ENCODE measurements at places on chromosomes 7 and 10. TPM values are rescaled to one million over a fixed set of nuclear protein-coding genes. Genes with fewer than 3 reads are reported as not detected.

FAM237B gene
- not detected for total RNA-seq

FGFR2 gene
- 25.6 TPM for total RNA-seq

PIP gene
- not detected for total RNA-seq

C10orf53 gene
- total RNA-seq: not detected

GRCh38 chr7:28815369-28815927 lies 142.7 kb downstream of the TRIL start:
- H3K27ac ChIP-seq: no peak overlapping the region
- DNase-seq: no peak
- no peaks in the 10 kb centered on the region for H3K27me3 ChIP-seq
- H3K4me3 ChIP-seq: no peak overlapping the region
- no peaks in the 10 kb centered on the region for H3K4me1 ChIP-seq

GRCh38 chr7:128841921-128842673 lies 11.9 kb downstream of the FLNC start:
- peak; percentile 53 for DNase-seq
- H3K27ac ChIP-seq: no peak overlapping the region
- no peaks in the 10 kb centered on the region for H3K27me3 ChIP-seq

DNA sequence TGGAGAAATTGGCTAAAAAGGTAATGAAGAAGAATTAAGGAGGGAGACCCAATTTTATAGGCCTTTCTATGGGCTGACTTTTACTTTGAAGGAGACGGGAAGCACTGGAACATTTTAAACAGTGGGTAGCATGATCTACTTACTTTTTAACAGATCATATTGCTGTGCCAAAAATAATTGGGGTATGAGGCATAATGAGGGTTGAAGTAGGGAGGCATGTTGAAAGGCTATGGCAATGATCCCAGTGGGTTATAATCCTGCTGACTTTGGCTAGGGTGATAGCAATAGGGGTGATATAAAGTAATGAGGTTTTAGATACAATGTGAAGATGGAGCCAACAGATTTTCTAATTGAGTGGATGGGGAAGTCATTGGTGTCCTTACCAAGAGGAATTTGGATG lies 73.2 kb downstream of the GPR37 start:
- H3K27ac ChIP-seq: no peak overlapping the region
- no peaks in the 10 kb centered on the region for H3K27me3 ChIP-seq
- H3K36me3 ChIP-seq: no peaks in the 10 kb centered on the region
- no peak overlapping the region for H3K4me3 ChIP-seq
- DNase-seq: no peak
- no peaks in the 10 kb centered on the region for H3K4me1 ChIP-seq

DNA sequence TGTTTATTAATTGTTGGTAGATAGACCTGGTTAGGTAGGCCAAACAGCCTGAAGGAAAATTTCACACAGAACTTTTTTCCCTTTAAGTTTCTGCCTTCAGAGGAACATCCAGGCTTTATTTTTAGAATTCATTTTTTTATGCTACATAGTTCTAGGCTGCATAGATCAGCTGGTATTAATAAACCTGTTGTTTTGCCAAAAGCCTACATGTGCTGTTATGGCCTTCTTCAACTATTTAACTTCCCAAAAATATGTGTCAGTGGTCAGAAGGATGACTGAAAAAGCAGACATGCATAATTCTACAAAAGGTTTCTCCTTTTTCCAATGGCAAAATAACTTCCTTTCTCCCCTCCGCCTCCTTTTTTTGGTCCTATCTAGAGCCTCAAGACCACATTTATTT lies 303.0 kb upstream of the DKK1 start:
- H3K27ac ChIP-seq: no peak overlapping the region
- DNase-seq: no peak
- H3K27me3 ChIP-seq: no peaks in the 10 kb centered on the region

- H3K4me3 ChIP-seq: no peak overlapping the region
- no peaks in the 10 kb centered on the region for H3K4me1 ChIP-seq
- H3K36me3 ChIP-seq: no peaks in the 10 kb centered on the region
- no peak for DNase-seq
These were observed 96.8 kb downstream of the CYTH3 start for GRCh38 chr7:6175645-6176044.

- H3K4me1 ChIP-seq: no peaks in the 10 kb centered on the region
- H3K27ac ChIP-seq: no peak within 1 kb of the TSS
- H3K36me3 ChIP-seq: no peaks in the 10 kb centered on the region
- H3K4me3 ChIP-seq: no peak within 1 kb of the TSS
- H3K27me3 ChIP-seq: no peaks in the 10 kb centered on the region
These were observed at the start of gene NOBOX for GRCh38 chr7:144403649-144404061. Gene NOBOX (minus strand): TSS chr7:144403693.

- H3K4me3 ChIP-seq: no peak overlapping the region
- no peak for DNase-seq
- H3K27me3 ChIP-seq: no peaks in the 10 kb centered on the region
- H3K4me1 ChIP-seq: no peaks in the 10 kb centered on the region
These were observed 18.5 kb upstream of the PLEKHS1 start for GRCh38 chr10:113732966-113733365.

- H3K4me3 ChIP-seq: peak overlapping the region; percentile 90
- no peak for DNase-seq
- H3K36me3 ChIP-seq: no peaks in the 10 kb centered on the region
- H3K4me1 ChIP-seq: peaks cover 6% of the 10 kb centered on the region
These were observed 503 bp upstream of the TRIP6 start for GRCh38 chr7:100866729-100867039.

DNA sequence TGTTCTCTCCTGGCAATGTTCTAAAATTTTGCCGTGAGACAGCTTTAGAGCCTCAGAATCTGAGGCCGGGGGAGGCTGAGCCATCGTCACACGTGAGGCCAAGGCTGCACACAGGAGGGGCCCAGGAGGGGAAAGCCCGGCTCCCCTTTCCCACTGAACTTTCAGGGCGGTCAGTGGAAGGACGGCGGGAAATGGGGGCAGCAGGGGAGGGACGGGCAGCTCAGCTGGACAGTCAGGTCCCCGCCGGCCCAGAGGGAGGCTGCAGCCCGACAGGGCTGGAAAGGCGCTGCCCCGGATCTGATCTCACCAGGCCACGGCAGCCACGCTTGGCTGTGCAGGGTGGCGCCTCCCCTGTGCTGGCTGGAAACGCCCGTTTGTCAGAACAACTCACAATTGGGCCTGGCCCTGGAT lies 43.3 kb upstream of the ADGRA1 start:
- H3K36me3 ChIP-seq: no peaks in the 10 kb centered on the region
- no peak overlapping the region for H3K4me3 ChIP-seq
- H3K4me1 ChIP-seq: no peaks in the 10 kb centered on the region
- DNase-seq: no peak
- H3K27ac ChIP-seq: no peak overlapping the region

DNA sequence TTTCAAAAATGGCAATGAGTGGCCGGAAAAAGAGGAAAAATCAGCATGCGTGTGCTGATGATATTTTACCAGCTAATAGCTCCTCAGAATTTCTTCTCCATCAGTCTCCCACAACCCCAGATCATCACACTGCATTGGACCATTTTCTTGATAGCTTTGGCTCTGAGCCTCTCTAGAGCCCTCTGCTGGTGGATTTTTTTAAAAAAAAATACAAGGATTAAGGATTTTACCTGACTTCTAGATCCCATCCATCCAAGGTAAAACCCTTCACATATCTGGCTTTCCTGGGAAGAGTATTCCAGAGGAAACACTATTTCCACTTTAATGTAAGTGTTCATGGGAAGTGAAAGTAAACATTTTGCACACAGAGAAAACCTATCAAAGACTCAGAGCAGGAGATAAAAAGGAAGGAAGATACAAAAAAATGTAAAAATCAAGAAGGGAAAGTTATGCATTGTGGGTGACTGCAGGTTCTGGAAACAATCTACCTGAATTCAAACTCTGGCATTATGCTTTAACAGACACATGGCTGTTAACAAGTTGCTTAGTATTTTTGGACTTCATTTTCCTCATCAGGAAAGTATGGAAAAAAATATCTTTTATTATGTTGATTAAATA lies 380.9 kb downstream of the LRRTM3 start:
- no peaks in the 10 kb centered on the region for H3K4me1 ChIP-seq
- no peak overlapping the region for H3K27ac ChIP-seq
- no peak overlapping the region for H3K4me3 ChIP-seq
- no peaks in the 10 kb centered on the region for H3K27me3 ChIP-seq
- no peaks in the 10 kb centered on the region for H3K36me3 ChIP-seq
- no peak for DNase-seq

DNA sequence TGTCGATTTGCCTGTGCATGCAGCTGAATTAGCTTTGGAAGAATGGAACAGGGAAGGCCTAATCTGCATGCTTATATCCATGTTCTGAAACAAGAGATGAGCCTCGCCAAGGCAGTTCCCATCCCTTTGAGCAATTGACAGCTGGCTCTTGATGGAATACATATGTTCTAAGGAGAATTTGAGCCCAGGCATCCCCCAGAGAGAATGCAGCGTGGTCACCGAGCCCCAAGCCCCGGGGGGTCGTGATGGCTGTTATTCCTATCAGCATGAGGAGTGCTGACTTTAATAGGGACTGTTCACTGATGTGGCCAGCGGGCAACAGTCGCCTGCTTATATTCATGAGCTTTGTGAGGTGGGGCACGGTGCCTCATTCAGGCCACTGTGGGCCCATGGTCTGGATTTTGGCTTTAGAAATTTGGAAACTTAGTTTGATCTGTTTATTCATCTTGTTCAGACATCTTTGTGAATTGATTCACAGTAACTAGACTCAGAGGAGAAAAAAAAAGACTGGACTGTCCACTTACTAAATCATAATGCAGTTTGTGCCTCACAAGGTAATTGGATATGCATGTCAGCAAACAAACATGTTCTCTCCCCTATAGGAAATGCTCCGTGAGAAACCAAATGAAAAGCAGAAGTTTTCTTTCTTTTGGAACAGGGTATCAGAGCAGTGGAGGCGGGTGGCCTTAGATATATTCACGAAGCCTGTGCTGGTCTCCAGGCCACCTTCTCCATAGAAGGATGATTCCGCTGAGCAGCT lies 204.9 kb downstream of the CCDC3 start:
- no peaks in the 10 kb centered on the region for H3K36me3 ChIP-seq
- no peak overlapping the region for H3K27ac ChIP-seq
- no peak for DNase-seq
- no peaks in the 10 kb centered on the region for H3K4me1 ChIP-seq

- H3K4me3 ChIP-seq: no peak overlapping the region
- H3K4me1 ChIP-seq: no peaks in the 10 kb centered on the region
- H3K27ac ChIP-seq: no peak overlapping the region
- no peaks in the 10 kb centered on the region for H3K36me3 ChIP-seq
- H3K27me3 ChIP-seq: no peaks in the 10 kb centered on the region
- DNase-seq: no peak
These were observed 27.2 kb downstream of the CDH23 start for GRCh38 chr10:71423901-71424300.

DNA sequence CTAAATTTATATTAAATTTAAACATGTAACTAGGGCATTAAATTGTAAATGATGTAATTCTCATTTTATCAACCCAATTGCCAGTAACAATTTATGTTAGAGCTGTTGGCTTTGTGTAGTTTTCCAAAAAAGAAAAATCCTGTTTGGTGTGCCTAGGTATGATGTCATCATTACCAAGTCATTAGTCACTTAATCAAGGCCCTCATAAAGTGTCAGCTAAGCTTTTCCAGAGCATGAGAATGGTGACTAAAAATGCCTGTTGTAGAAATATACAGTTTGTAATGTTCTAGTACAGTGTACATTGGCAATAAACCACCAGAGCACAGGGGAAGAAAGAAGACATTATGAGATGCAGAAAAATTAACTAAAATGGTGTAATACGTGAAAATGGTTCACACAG lies 593.8 kb upstream of the ANKRD30A start:
- no peak overlapping the region for H3K4me3 ChIP-seq
- H3K27me3 ChIP-seq: no peaks in the 10 kb centered on the region
- no peaks in the 10 kb centered on the region for H3K36me3 ChIP-seq
- no peaks in the 10 kb centered on the region for H3K4me1 ChIP-seq
- H3K27ac ChIP-seq: no peak overlapping the region

GRCh38 chr7:5429857-5430611 lies 6.4 kb upstream of the TNRC18 start:
- DNase-seq: peak; percentile 66
- no peaks in the 10 kb centered on the region for H3K36me3 ChIP-seq
- peak overlapping the region; percentile 62 for H3K4me3 ChIP-seq
- H3K4me1 ChIP-seq: peaks cover 19% of the 10 kb centered on the region

DNA sequence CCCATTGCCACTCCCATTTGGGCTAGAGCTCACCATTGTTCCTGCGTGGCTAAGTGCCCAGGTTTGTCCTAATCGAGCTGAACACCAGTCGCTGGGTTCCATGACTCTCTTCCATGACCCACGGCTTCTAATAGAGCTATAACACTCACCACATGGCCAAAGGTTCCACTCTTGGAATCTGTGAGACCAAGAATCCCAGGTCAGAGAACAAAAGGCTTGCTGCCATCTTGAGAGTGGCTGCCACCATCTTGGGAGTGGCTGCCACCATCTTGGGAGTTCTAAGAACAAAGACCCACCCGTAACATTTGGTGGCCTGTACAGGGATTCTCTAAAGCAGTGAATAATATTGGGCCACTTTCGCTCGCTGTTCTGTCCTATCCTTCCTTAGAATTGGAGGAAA lies 37.0 kb downstream of the AKR1B15 start:
- no peaks in the 10 kb centered on the region for H3K27me3 ChIP-seq
- no peaks in the 10 kb centered on the region for H3K36me3 ChIP-seq
- no peaks in the 10 kb centered on the region for H3K4me1 ChIP-seq
- H3K4me3 ChIP-seq: no peak overlapping the region
- no peak overlapping the region for H3K27ac ChIP-seq
- no peak for DNase-seq

DNA sequence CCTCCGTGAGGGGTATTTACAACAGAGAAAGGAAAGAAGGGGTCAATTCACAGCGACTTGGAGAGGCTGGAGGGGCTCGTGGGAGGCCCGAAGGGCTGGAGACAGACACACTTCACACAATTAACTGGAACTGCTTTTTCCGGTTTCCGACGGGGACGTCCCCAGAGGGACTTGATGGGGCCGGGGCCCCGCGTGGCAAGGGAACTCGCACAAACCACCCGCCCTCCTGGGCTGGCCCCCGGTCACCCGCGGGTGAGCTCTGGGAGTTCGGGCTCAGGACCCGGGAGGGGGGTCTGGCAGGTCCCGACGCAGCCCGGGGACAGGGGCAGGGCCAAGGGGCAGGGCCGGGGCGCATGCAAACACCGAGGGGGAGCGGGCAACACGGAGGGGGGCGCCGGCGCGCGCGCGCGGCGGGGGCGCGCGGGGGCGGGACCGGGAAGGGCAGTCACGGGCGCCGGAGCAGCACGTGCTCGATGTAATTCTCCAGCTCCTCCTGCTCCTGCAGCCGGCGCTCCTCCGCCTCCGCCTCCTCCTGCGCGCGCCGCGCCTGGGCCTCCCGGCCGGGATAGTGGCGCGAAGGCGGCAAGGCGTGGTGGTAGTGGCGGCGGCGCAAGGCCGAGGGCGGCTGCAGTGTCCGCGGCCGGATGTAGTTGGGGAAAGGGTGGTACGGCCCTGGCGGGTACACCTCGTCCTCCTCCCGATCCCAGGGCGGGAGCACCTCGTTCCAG lies 2.7 kb downstream of the VGF start:
- peaks cover 14% of the 10 kb centered on the region for H3K4me1 ChIP-seq
- H3K36me3 ChIP-seq: peaks cover 7% of the 10 kb centered on the region
- peak overlapping the region; percentile 23 for H3K4me3 ChIP-seq
- DNase-seq: peak; percentile 56
- H3K27me3 ChIP-seq: peaks cover 46% of the 10 kb centered on the region
